ENCODE measurements at places on chromosomes 4 and X.

GRCh38 chr4:7790999-7791398 lies 148.7 kb downstream of the AFAP1 start:
- DNase-seq, result no peak

- DNase-seq, result no peak
Observed at GRCh38 chr4:184664445-184665210, 15.1 kb downstream of the PRIMPOL start.

DNA sequence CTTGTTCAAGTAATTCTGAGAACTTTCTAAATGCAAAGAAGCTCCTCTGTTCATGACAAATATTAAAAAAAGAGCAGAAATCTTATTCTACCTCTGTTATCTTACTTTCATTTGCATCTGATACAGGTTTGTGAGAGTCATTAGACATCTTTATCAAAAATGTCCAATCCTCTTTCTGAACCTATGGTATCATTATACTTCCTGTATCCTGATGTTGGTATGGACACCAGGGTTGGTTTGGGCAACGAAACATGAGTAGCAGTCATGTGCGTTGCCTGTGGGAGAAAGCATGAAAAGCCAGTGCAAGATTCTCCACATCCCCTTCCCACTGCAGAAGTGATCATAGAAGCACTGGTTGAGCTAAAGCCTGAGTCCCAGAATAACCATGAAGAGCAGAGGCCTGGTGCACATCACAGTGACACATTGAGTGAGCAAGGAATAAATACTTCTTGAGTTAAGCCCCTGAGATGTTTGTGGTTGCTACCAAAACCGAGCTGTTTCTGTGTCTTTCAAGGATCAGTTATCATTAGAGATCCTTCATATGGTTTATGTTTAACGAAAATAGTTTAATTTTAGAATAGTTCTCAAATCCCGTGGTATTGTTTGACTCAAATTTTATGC lies 197.2 kb downstream of the BANK1 start:
- no peak for DNase-seq

- DNase-seq, result no peak
Observed at GRCh38 chr4:156193106-156193505, 239.4 kb upstream of the CTSO start.

- DNase-seq, result no peak
Observed at GRCh38 chr4:61211781-61212180, 11.7 kb downstream of the ADGRL3 start.

DNA sequence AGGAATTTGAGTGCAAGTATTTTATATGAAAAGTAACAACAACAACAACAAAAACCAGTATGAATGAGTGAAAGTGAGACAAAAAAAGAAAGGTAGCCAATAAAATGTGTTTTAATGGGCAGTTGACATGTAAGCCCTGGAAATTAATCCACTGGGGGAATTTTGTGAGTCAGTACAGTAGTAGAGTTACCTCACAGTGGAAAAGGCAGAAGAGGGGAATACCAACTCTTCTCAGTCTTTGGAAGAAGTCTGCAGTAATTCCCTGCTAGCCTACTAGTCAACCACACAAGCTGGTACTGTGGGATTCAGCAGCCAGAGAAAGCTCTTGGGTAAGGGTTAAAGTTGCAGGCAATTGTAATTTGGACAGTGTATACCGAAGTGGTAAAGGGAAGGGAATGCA lies 76.3 kb upstream of the IL15 start:
- no peak for DNase-seq

DNA sequence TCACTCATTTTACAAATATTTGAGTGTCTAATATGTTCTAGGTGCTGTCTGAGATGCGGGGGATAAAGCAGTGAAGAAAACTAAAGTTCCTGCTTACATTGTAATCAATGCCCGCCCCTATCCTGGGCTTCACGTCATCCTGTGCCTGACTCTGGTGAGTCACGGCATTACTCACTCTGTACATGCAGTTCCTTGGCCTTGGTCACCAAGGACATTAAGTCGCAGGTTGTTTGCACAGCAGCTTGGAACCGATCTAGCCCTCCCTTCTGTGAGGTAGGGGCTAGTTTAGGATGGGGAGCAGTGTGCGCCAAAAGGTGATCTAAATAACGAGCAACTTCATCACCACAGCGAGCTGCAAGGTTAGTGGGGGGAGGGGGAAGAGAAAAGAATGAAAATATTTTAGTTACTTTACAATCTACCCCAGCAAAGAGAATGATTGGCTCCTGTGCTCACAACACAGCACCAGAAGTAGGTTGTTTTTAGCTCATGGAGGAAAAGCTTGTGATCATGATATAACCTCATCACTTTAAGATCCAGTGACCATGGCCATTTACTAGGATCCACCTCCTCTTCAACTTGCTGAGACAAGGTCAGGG lies 48.0 kb upstream of the HDAC8 start:
- DNase-seq, result no peak

DNA sequence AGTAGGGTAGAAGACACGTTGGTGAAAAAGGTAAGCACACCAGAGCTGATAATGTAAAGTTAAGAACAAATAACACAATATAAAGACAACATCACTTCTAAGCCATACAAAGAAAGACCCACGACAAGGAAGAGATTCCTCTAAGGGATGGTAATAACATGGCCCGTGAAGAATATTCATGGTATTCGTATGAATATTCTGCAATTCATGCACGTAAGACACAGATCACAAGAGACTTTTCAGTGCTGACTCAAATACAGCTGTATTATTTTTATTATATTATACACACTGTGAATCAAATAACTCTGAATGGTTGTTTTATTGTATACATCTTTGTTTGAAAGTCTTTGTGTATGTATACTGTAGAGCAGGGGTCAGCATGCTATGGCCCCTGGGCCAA lies 29.5 kb upstream of the ZCCHC13 start:
- no peak for DNase-seq

- no peak for DNase-seq
Observed at GRCh38 chr4:40246938-40247337, 50.1 kb downstream of the RHOH start.

GRCh38 chrX:71579136-71579989 lies 1.1 kb downstream of the GCNA start:
- DNase-seq, result no peak

DNA sequence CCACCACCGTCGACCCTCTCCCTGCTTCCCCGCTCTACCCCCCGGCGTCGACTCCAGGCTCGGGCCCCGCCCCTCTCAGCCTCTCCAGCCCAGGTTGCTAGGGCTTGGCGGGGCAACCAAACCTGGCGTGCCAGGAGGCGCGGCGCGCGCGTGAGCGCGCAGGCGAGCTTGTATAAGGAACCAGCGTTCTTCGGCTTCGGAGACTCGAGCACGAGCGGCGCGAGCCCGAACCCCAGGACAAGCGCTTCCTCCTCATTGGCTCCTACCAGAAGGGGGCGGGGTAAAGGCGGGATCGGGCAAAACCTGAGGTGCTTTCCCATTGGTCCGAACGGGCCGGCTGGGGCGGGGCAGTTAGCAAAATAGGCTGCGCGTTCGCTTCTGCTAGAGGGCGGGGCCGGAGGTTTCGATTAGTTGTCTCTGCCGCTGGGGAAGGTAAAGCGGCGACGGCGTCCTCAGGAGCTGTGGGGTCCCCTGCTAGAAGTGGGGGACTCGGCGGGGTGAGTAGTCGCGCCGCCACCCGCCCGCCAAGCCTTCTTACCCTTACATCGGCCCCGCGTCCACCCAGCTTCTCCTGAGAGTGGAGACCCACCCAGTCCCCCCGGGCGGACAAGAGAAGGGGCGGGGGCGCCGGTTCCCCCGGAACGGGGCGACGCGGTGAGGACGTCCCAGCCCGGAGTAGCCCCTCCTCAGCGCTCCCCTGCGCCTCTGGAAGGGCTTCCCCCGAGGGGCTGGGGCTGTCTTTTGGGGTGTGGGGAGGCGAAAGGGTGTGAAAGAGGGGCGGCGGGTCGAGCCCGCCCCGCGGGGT lies at the start of gene CDKL5:
Gene CDKL5 (plus strand): TSS at position 410 of the 805 bp plus-strand sequence. CDS start 81,489 bp downstream, outside the sequence.
- peak; percentile 89 for DNase-seq

DNA sequence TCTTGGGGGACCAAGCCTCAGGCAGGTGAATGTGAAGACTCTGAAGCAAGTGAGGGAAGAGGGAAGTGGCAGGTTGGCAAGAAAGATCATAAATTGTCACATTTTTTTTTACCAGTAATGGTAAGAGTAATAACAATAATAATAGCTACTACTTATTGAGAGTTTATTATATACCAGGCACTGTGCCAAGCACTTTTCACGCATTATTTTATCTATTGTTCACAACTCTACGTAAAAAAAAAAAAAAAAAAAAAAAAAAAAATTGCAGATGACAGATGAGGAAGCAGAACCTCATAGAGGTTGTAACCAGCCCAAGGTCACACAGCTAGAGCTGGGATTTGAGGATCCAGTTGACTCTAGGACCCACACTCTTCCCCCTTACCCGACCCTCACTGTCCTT lies 40.9 kb downstream of the TSC22D3 start:
- DNase-seq, result no peak

- no peak for DNase-seq
Observed at GRCh38 chrX:137574102-137574783, 8.3 kb downstream of the ZIC3 start.

DNA sequence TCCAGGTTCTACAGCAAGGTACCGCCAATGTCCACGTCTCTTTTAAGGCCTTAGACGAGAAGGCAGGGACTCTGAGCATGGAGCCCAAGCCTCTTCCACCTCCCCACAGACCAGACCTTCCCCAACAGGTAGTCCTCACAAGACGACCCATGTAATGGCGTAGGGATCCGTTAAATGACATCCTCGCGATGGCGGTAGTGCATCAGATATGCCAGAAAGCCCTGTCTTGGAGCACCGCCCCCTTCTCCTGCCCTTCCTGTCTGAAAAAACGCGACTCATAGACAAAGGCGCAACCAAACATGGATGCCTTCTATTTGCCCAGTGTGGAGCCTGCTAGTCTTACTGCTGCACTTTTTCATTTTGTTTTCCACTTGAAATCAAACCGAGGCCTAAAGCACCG lies 185.4 kb downstream of the OR13H1 start:
- DNase-seq, result no peak

GRCh38 chrX:134933248-134933647 lies 57.5 kb upstream of the SMIM10 start:
- DNase-seq, result no peak
